ENCODE measurements at places on chromosomes 2 and 18.
A peak's percentile ranks its signal among the peaks of the same experiment; 100 is the strongest.

DNA sequence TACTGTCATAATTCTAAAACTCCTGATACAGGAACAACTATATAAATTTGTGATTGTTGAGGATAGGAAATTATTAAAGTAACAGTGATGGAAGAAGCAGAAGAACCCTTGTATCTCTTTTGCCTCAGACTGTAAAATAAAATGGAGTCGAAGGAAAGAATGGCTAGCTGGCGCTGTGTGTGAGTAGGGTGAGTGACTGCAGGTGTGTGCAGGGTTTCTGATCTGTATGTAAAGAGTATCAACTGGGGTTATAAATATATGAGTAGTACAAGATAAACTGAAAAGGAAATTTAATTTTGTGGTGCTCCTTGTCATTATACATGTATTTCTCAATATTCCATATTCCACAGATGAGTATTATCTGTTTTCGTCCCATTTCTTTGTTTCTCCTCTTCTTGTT, 15.2 kb downstream of the POLI start:
- DNase-seq = no peak

DNA sequence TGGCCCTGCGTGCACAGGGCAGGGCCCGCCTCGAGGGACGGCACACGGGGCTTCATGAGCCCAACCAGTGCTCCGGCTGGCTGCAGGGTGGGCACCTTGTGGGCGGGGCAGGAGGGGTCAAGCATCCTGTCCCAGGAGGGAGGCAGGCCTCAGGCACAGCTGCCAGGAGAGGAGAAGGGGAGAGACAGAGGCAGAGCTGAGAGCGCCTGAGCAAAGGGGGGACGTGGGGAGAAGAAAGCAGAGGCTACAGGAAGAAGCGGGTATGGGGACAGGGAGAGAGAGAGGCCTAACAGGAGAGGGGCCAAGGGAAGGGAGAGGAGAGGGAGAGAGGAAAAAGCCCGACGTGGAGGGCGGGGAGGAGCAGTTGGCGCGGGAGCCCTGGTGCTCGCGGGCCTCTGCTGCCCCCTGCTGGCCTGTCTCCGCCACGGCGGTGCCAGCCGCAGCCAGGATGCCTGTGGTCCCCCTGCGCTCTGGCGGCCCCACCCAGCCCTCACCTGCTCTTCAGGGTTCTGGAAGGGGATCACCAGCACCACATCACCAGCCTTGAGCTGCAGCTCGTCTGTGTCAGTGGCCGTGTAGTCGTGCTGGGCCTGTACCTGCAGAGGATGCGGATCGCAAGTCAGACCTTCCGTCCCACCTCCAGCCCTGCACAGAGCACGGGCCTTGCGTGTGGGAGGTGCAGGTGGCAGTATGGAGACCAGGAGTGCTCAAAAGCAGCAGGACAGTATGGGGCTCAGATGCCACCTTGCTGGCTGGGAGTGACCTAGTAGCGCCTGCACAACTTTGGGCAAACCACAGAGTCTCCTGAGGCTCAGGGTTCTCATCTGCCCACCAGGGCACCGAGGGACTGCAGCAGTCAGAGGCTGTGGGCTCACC, 56.8 kb downstream of the BIN1 start:
- DNase-seq = peak; percentile 86

GRCh38 chr2:24105816-24106215, 17.3 kb downstream of the PFN4 start:
- no peak for DNase-seq

GRCh38 chr2:225366731-225367130, 32.8 kb upstream of the NYAP2 start:
- no peak for DNase-seq

All from femur (tissue), 1 donor.